Stimulated activated CD8-positive, alpha-beta memory T cell treated with anti-CD3 and anti-CD28 coated beads, Interleukin-4, amount 100 ng/mL, for 1 hour (primary cell): ENCODE measurements at places on chromosomes 11 and 22.

- no peak for DNase-seq
Observed at GRCh38 chr22:45688600-45689080, 17.0 kb downstream of the ATXN10 start.

DNA sequence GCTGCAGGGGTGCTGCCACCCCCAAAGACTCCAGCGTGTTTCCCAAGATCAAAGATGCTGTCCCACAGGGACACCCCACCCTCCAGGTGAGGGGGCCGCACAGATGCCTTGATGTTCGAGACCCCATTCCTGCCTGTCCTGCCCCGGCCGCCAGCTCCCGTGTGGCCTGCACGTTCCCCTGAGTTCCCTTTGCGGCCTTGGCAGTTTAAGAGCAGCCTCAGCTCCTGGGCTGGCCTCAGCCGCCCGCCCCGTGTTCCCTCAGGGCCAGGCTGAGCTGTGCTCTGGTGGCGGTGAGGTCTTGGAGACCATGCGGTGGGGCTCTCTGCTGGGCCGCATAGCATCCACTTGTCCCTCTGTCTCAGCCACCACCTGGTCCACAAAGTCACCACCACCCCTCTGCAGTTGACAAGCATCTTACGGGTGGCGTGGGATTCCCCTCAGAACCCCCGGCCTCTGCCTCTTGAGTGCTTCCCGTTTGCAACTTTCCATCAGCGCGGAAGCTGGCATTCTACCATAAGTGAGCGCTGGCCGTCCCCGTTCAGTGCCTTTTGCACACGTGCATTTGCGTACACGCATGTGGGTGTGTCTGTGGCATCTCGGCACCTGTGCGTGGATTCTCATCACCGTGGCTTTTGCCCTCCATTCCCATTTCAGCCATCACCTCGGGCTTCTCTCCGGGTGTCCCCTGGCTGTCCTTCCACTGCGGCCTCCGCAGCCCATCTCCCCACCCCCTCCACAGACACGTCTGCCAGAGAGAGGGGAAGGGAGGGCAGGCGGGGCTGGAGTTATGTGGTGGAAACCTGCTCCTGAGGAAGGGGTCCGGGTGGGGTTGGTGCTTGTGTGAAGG is 35.9 kb downstream of the CTTN start:
- no peak for DNase-seq

- DNase-seq, result no peak
Observed at GRCh38 chr22:25212337-25212736, 7.1 kb upstream of the CRYBB2 start.

DNA sequence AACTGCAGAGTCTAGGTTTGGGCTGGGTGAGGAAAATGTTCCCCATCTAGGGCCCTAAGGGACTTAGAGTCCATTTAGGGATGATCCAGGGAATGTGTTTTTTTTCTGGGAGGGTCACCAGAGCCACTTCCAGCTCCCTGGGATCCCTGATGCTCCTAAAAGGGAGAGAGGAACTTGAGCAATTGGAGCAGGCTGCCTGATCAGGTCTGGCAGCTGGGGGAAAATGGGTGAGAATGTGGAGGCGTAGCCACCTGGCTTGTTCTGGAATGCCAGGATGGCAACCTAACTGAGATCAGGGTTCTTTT is 1.2 kb downstream of the PGAP2 start:
- no peak for DNase-seq

DNA sequence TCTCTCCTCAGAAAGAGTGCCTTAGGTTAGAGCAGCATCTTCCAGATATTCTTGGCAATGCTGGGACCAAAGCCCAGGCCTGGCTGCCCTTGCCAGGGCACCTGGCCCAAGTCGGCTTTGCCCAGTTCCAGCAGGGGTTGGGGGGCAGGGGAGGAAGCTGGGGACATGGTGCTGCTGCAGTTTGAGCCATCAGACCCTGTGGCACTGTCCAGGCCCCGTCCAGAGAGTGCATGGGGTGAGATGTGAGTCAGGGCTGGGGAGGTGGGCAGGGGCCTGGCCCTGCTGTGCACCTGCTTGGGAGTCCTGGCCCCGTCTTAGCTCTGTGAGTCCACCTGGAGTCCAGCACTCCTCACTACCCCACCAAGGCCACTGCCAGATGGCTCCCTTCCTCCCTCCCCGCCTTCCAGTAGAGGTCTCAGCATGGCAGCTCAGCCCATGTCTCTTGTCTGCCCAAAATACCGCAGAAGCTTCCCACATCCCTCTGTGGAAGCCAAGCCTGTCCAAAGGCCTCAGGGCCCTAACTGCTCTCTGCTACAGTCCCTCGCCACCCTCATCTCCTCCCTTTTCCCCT is 16.6 kb downstream of the DERL3 start:
- DNase-seq, result no peak

GRCh38 chr22:32327596-32328171 is 30.0 kb upstream of the RFPL3 start:
- DNase-seq, result no peak

GRCh38 chr11:113447621-113448315 is 27.4 kb downstream of the DRD2 start:
- DNase-seq, result no peak
